ENCODE measurements at places on chromosomes 6 and 20.

DNA sequence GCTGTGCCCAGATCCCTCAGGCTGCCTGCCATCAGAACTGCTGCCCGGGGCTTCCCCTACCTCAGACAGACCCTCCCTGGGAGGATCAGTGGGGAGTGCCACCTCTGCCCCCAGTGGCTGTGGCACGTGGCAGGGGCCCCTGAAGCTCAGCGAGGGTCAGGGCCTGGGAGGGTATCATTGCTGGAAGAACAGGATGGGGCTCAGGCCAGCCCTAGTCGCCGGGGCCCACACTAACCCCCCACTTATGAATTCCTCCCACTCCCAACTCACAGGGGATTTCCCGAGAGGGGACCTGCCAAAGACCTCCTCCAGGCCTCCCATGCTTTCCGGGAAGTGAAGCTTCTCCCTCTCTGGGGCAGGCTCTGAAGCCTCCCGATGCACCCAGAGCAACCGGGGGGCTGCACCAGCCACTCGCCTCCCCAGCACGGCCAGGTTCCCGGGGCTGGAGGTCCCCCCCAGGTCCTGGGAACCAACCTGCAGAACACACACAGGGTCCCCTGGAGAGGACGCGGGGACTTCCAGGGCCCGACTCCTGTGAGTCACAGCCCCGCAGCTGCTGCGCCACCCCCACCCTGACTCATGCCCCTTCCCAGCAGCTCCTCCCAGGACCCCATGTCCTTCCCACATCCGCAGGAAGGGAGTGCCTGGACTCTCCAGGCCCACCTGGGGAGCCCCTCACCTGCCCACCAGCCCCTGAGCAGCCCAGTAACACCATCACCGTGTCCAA lies 2.5 kb downstream of the TNFRSF6B start:
- peak; percentile 77 for DNase-seq

GRCh38 chr6:18207438-18207837 lies 52.2 kb downstream of the KDM1B start:
- DNase-seq: no peak

- DNase-seq: no peak
These were observed 414.3 kb downstream of the SAMD5 start for GRCh38 chr6:147922799-147923198.

DNA sequence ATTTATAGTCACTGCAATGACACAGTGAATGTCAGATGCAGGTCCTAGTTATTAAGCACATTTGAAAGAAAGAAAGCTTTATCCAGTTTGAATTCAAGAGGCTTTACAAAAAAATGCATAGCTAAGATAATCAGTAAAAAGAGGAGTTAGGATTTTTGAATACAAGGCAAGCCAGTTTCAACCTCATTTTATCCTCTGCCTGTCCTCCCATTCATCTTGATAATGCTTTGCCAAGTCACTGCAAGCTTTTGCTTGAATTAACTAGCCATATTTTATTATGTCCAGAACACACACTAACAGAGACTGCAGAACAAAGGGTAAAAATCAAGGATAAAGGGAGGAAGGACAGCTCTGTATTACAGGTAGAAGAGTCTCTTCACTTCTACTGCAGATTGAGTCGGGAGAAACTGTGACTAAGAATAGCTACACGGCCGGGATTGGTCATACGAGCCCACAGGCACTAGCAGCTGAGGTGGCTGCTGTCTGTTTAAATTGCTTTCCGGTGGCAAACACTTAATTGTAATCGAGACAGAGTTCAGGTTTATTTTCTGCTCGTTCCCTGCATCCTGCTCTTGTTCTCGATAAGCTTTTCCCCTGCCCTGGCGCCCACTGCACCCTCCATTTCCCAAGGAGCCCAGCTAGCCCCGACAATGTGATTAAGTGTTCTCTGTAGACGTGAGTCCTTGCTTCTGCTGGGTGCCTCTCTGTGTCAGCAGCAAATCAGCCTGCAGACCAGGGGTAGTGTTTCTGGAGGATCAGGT lies 30.5 kb upstream of the AKAP12 start:
- no peak for DNase-seq

- no peak for DNase-seq
These were observed 80.5 kb downstream of the FILIP1 start for GRCh38 chr6:75412969-75413662.

DNA sequence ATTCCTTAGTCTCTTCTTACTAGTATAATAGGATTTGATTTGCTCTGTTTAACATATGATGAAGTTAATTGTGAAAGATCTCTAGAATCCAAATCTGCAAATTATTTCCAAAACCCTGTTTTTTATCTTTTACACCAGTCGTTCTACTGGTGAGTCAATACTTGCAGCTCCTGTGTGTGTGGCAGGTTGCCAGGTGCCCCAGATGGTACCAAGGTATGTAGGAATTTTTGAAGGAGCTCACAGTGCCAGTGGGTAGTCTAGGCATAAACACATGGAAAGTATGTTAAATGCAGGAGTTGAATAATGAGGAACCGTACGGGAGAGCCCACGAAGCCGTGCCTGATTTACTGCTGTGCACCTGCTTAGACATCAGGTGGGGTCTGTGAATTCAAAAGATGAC lies 192.2 kb downstream of the FARS2 start:
- no peak for DNase-seq

DNA sequence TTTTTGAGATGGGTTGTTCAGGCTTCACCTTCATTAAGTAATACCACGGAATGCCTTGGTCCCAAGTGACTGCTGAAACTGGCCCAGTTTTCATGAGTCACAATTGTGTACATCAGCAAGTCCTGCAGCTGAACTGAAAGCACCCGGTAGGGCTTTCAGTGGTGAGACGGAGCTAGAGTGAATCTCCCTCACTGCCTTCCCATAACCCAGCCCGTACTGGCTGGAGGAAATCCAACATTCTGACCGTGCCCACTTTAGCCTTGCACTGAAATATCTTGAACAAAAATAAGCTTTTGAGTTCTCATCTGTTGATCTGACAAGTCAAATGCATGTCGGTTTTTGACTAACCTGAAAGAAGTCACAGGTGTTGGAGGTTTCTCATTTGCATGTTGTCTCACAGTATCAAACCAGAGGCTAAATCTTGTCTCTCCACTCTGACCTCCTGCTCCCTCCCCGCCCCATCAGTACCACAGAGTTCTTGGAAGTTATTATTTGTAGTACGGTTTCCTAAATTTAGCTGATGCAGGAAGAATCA lies 35.9 kb downstream of the DUSP22 start:
- peak; percentile 74 for DNase-seq

DNA sequence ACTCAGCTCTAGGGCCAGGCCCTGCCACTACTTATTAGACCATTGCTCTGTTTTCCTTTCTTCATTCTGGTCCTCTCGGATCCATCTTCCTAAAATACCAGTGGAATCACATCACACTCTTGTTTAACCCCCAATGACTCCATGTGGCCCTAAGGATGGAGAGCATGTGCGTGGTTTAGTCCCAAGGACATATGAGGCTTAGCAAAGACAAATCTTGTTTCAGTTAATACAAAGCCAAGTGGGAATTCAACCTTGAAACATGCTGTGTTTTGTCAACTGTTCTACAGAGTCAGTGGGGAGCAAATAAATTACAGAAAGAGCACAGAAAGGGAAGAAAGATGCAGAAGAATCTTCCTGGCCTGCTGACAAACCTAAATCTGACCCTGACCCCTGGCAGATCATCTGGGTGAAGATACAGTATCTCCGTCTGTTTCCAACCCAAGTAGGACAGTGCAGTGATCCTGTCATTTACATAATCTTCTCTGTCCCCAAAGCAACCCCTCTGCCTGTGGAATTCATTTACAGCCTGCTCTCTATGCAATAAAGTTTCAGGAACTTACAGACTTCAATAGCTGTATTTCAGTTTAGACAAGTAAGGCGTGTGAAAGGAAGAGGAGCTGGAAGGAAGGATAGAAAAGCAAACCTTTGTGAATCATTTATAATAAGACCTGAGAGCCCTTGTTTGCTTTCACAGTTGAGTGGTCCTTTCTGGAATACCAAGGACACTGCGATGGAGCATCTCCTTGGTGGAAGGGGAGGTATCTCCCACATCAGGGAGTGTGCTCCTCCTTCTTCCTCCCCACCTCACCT lies 144.0 kb downstream of the THBS2 start:
- DNase-seq: no peak

DNA sequence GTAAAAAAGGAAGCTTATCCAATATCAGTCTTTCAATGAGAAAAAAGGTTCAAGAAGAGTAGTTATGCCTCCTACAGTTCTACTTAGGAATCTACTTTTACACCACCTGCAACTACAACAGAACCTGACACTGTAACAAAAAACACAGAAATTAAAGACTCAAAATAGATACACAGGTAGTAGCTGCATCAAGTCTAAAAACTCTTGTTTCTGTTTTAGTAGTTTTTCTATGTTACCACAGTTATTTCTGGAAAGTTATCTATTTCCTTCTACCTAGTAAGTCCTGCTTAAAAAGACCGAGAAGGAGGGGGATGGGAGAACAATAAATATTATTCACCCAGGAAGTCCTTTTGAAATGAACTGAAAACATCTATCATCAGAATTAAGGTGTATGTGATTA lies 52.5 kb downstream of the ATG5 start:
- no peak for DNase-seq

DNA sequence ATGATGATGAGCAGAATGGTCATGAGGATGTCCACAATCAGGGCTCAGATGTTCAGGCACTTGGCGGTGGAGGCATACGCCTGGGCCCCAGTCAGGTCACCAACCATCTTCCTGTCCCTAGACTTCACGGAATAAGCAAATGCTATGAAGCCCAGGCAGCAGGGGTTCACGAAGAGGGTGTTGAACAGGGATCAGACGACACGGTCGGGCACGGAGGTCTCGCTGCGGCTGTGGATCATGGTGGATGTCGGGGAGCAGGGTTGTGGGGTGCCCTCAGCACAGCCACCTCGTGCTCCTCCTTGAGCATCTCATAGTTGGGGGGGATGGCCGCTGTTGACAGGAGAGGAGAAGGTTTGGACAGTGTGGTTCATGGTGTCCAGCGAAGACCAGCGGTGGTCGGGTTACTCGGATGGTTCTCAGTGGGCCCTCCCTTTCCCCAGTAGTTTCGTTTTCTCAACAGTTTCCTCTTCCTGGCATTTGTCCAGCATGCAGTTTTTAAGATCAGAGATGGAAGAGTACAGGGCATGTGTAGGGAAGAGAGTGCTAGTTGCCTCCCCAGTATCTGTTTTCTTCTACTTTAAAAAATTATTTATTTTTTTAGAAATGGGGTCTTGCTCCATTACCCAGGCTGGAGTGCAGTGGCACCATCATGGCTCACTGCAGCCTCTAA lies 20.3 kb upstream of the SPDEF start:
- DNase-seq: no peak

- no peak for DNase-seq
These were observed 58.0 kb upstream of the CD93 start for GRCh38 chr20:23143986-23144690.

DNA sequence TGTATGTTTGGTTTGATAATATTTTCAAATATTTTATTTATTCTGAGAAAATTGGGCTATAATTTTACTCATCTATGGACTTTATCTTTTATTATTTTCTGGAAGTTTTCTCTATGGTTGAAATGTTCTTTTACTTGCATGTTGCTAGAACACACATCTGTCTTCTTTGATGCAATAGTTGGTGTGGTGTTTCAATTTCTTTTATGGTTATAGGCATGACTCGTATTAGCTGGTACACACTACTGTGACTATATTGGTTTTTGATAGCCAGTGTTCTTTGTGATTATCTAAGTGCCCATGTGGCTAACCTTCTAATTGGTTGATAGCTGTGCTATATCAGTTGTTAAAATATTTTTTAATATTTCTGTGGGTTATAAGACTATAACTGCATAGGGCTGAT lies 1343.3 kb upstream of the GJE1 start:
- DNase-seq: no peak

Measured in sciatic nerve (tissue), 2 donors.